Suprapubic skin (tissue), 4 donors: ENCODE measurements at places on chromosomes 1 and 21. TPM values are rescaled to one million over a fixed set of nuclear protein-coding genes. Genes with fewer than 3 reads are reported as not detected.

GRCh38 chr1:4775506-4775905 lies 121.1 kb downstream of the AJAP1 start:
- no peak overlapping the region for H3K27ac ChIP-seq
- no peaks in the 10 kb centered on the region for H3K4me1 ChIP-seq
- no peak overlapping the region for H3K4me3 ChIP-seq
- DNase-seq = no peak

GRCh38 chr1:240794046-240794843 lies 182.3 kb upstream of the GREM2 start:
- H3K4me1 ChIP-seq = no peaks in the 10 kb centered on the region
- no peaks in the 10 kb centered on the region for H3K36me3 ChIP-seq
- H3K27me3 ChIP-seq = no peaks in the 10 kb centered on the region
- DNase-seq = no peak
- no peak overlapping the region for H3K27ac ChIP-seq

The MANEAL gene
- 7.5 TPM for total RNA-seq

GRCh38 chr1:239819096-239819495 lies 272.6 kb upstream of the FMN2 start:
- H3K36me3 ChIP-seq = no peaks in the 10 kb centered on the region
- DNase-seq = no peak
- H3K27ac ChIP-seq = no peak overlapping the region
- peaks cover 3% of the 10 kb centered on the region for H3K4me1 ChIP-seq
- no peak overlapping the region for H3K4me3 ChIP-seq
- H3K27me3 ChIP-seq = no peaks in the 10 kb centered on the region

GRCh38 chr1:173355281-173356031 lies 121.7 kb upstream of the PRDX6 start:
- DNase-seq = no peak
- no peak overlapping the region for H3K27ac ChIP-seq
- H3K27me3 ChIP-seq = no peaks in the 10 kb centered on the region

- no peak for DNase-seq
- no peaks in the 10 kb centered on the region for H3K27me3 ChIP-seq
- H3K27ac ChIP-seq = no peak overlapping the region
- H3K4me1 ChIP-seq = no peaks in the 10 kb centered on the region
- peaks cover 58% of the 10 kb centered on the region for H3K36me3 ChIP-seq
Observed at GRCh38 chr1:185091480-185091879, 46.1 kb downstream of the RNF2 start.

The BTBD8 gene
- total RNA-seq = 7.2 TPM

DNA sequence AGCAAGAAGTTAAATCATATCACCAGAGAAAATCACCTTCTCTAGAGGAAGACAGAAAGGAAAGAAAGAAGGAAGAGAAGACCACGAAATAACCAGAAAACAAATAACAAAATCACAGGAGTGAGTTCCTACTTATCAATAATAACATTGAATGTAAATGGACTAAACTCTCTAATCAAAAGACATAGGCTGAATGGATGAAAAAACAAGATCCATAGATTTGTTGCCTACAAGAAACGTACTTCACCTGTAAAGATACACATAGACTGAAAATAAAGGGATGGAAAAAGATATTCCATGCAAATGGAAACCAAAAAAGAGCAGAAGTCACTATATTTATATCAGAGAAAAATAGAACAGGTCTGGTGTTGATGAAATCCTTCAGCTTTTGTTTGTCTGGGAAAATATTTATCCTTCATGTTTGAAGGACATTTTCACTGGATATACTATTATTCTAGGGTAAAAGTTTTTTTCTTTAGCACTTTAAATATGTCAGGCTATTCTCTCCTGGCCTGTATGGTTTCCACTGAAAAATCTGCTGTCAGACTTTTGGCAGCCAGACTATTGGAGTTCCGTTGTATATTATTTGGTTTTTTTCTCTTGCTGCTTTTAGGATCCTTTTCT lies 202.5 kb upstream of the DUSP10 start:
- H3K36me3 ChIP-seq = no peaks in the 10 kb centered on the region
- H3K27ac ChIP-seq = no peak overlapping the region
- no peak for DNase-seq
- no peak overlapping the region for H3K4me3 ChIP-seq

The CSMD2 gene
- 0.08 TPM for total RNA-seq

DNA sequence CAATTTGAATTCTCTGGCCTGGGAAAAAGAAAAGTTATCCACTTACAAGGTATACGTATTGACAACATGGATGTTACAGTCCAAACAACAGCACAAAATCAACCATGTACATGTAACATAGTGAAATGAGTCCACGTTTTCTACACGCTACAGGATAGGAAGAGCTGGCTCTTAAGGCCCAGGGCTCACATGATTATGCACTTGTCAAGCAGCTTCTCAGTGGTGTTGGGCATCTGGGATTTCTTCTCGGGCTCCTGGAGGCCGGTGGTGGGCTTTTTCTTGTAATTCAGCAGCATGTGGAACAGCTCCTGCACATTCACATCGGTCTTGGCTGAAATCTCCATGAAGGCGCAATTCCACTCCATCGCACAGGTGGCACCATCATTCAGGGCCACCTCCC lies 4.0 kb downstream of the DIRAS3 start:
- no peaks in the 10 kb centered on the region for H3K27me3 ChIP-seq
- H3K4me1 ChIP-seq = no peaks in the 10 kb centered on the region
- no peak overlapping the region for H3K27ac ChIP-seq
- no peak for DNase-seq
- H3K36me3 ChIP-seq = no peaks in the 10 kb centered on the region
- H3K4me3 ChIP-seq = no peak overlapping the region

DNA sequence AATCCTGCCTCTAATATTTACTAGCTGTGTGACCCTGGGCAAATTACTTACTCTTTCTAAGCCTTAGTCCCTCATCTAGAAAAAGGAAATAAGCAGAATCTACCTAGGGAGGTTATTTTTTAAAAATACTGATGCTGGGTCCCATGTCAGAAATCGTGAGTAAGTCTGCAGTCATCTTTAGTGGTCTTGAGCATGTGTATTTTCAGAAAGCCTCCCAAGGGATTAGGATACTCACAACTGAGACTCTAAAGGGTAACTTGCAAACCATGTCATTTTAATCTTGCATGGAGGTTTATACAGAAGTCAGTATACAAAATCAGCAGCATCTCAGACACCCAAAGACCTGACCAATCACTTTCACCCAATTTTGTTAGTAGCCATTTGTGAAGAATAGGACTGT lies 43.2 kb downstream of the DSTYK start:
- no peak for DNase-seq
- no peaks in the 10 kb centered on the region for H3K27me3 ChIP-seq
- no peak overlapping the region for H3K4me3 ChIP-seq
- H3K4me1 ChIP-seq = no peaks in the 10 kb centered on the region
- H3K36me3 ChIP-seq = peaks cover 47% of the 10 kb centered on the region

GRCh38 chr1:200856716-200857357 lies 15.9 kb upstream of the GPR25 start:
- no peak overlapping the region for H3K27ac ChIP-seq
- DNase-seq = no peak
- no peaks in the 10 kb centered on the region for H3K4me1 ChIP-seq
- H3K36me3 ChIP-seq = peaks cover 49% of the 10 kb centered on the region
- H3K27me3 ChIP-seq = no peaks in the 10 kb centered on the region
- no peak overlapping the region for H3K4me3 ChIP-seq

The DPT gene
- 16.0 TPM for total RNA-seq

The SEC16B gene
- 3.0 TPM for total RNA-seq

- no peak overlapping the region for H3K27ac ChIP-seq
- no peak for DNase-seq
- no peak overlapping the region for H3K4me3 ChIP-seq
- H3K4me1 ChIP-seq = peaks cover 26% of the 10 kb centered on the region
Observed at GRCh38 chr21:43274022-43274945, 105.5 kb downstream of the CRYAA start.

DNA sequence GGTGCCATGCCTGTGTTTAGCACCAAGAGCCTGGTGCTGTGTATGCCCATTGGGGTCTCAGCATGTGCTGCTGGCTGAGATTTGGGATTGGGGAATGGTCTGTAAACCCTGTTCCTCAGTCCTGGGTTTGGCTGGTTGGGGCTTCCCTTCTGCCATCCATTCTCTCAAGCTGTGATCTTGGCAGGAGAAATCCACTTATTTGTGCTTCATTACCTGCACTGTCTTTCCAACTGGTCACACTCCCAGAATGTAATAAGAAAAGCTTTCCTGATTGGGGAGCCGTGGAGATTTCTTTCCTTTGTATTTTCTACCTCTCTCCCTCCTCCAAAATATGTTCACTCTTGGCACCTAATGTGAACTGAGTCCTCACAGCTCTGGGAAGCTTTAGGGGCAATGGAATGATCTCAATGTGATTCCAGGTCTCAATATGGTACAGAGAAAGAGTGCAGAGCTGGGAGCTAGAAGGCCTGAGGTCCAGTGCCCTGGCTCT lies 23.0 kb upstream of the KCNA10 start:
- DNase-seq = no peak
- peaks cover 9% of the 10 kb centered on the region for H3K27me3 ChIP-seq
- H3K36me3 ChIP-seq = no peaks in the 10 kb centered on the region
- no peak overlapping the region for H3K27ac ChIP-seq

The IGFN1 gene
- not detected for total RNA-seq

The FOXE3 gene
- not detected for total RNA-seq

- peaks cover 4% of the 10 kb centered on the region for H3K27me3 ChIP-seq
- no peaks in the 10 kb centered on the region for H3K36me3 ChIP-seq
Observed at GRCh38 chr1:21574466-21575151, 65.4 kb downstream of the ALPL start.

DNA sequence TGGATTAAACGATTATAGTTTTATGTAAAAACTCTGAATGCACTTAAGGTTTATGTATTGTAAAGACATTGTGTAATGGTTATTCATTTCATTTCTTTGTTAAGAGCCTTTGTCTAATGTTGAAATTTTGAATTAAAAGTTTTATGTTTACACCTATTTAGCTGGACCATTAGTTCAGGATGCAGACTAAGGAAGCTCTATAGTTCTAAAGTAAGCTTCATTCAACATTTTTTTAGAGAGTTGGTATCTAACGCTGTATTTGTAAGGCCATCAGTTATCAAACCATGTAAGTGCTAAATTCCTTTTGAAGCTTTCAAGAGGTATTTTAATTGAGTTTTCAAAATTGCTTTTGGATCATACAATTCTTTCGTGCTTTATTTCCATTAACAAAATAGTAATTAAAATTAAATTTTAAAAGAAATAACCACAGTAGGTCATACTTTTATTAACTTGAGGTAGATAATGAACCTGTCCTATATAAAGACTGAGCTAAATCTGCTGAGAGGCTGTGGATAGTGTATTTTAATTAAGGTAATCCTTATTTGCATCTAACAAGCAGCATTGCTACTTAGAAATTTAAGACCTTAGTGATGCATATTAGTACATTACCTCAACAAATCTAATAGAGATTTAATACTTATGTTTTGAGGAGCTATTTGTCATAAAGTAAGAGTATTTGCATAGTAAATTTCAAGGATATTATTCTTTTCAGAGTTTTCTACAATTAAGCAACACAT lies 47.9 kb downstream of the RWDD3 start:
- no peaks in the 10 kb centered on the region for H3K27me3 ChIP-seq
- H3K36me3 ChIP-seq = no peaks in the 10 kb centered on the region
- H3K27ac ChIP-seq = no peak overlapping the region
- no peaks in the 10 kb centered on the region for H3K4me1 ChIP-seq

DNA sequence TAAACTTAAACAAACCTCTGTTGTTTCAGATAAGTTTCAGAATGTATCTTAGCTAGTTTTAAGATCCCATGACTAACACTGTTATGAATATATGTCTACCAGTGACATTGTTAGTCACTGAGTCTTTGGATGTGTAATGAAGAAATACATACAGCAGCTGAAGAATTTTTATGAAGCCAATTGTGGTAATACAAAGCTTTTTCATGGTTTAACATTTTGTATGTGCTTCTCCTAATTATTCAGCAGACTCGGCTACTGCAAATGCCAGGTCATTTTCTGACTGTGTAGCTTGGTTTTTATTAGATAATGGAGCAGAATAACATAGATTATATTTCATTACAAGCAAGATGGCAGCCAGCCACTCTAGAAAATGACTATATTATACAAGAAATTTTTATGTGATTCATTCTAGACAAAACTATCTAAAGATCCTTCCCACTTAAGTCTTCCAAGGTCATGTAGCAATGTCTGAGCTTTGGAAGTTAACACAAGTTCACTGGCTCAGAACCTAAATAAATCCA lies 147.8 kb downstream of the TNFSF18 start:
- H3K4me1 ChIP-seq = no peaks in the 10 kb centered on the region
- DNase-seq = no peak
- no peak overlapping the region for H3K4me3 ChIP-seq
- H3K27me3 ChIP-seq = no peaks in the 10 kb centered on the region
- no peaks in the 10 kb centered on the region for H3K36me3 ChIP-seq

DNA sequence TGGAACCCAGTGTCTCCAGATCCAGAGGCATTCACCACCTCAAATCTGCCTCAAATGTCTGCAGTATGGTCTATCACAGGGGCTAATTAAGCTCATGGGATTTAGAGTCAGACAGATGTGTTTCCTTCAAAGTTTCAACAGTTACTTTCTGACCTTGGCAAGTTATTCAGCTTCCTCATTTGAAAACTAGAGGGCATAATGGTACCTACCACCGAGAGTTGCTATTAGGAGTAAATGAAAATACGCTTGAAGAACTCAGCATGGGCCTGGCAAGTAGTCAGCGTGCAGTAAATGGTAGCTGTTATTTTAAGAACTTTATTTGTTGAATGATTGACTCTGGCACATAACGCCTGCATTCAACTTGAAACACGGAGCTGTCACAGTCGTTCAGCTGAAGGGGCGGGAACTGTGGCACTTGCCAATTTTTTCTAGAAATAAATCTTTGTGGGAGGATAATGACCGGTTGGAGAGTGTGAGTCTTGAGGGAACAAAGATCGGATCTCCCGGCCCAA lies 1.2 kb upstream of the CAP1 start:
- peaks cover 71% of the 10 kb centered on the region for H3K4me1 ChIP-seq
- DNase-seq = no peak
- peak overlapping the region; percentile 95 for H3K27ac ChIP-seq

DNA sequence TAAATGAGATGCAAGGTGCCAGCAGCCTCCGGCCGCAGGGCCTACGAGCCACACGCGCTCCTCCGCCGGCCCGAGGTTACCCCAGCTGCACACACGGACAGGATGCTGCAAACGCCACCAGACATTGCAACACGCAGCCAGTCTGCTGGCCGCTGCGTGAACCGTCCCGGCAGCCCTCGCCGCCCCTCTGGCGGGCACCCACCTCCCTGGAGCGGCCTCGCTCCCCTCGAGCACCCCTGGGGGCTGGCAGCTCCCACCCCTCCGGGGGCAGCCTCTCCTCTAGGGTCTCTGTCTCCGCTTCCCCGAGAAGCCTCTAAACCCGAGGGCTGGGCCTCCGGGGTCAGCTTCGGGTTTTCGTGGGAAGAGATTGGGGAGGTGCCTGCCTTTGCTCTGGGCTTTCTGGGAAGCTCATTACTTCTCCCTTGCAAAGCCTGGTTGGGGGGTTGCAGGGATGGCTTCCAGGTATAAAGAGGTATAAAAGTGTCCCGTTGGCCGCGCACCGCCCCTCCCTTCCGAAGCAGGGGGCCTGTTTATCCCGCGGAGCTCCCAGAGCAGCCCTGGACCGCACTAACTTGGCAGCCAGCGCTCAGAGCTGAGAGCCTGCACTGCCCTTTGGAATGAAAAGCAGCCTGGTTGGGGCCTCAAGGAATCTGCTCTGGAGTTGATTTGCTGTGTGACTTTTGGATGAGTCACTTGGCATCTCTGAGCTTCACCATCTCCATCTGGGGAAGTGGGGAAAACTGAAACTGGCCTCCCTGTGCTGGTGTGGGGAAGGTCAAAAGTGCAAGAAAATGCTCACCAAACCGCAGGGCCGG lies 21.8 kb downstream of the DHRS3 start:
- H3K27ac ChIP-seq = peak overlapping the region; percentile 78
- peaks cover 5% of the 10 kb centered on the region for H3K36me3 ChIP-seq
- H3K27me3 ChIP-seq = no peaks in the 10 kb centered on the region
